Stimulated activated CD8-positive, alpha-beta memory T cell treated with anti-CD3 and anti-CD28 coated beads, Interleukin-7, amount 100 ng/mL, for 48 hours (primary cell): ENCODE measurements at places on chromosomes 11 and 22.

GRCh38 chr22:19879246-19879570, 24.5 kb upstream of the GNB1L start:
- no peak for DNase-seq

- DNase-seq = no peak
These were observed at the start of gene JHY for GRCh38 chr11:122882189-122882856. JHY (plus strand) TSS chr11:122882759; CDS start chr11:122885850, 3,091 bp downstream.

DNA sequence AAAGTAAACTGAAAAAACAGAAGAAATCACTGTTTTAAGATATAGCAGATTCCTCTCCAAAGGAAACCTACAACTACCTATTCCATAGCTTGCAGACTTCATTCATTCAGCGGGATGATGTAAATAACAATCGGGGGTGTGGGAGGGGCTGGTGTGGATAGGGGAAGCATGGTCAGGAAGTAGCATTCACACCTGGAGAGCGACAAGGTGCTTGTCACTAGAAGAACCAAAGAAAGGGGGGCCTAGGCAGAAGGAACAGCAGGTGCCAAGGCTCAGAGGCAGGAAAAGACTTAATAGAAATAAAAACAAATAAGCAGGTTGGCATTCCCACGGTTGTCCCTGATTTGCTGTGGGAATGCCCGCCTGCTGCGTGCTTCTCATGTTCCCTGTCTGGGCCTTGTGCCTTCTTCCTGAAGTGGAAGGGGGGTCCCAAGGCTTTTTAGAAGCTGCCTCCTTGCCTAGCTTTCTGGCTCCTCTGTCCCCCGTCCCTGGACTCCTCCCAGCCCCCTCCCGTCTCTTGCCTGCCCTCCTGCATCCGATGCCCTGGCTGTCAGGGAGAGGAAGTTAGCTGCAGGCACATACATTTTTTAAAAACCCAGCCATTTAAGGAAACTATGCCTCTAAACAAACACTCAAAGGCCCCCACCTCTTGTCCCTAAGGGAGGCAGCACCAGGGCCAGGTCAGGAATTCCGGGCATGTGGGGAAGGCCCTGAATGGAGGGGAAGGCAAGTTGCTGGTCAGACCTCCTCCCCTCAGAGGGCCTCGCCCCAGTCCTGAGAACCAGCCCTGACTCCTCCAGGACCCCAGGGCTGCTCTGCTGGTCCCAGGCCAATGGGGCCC, 54.7 kb upstream of the PRDM11 start:
- no peak for DNase-seq

DNA sequence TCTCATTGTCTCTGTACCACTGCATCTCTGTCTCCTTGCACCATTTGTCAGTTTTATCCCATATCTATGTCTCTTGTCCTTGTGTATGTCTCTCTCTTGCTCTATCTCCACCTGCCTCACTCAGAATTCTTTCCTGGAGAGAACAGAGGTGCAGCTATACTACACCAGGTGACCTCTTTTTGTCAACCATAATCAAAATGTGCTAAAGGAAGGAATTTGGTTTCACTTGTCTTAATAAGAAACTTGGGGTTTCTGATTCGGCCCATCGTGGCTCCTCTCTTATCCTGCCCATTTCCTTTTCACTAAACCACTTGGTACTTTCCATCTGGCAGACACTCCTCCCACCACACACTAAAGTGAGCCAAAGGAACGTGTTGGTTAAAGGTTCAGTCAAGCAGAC, 2.0 kb upstream of the C11orf42 start:
- no peak for DNase-seq
